ENCODE measurements at places on chromosomes 6 and 20. TPM values are rescaled to one million over a fixed set of nuclear protein-coding genes. Genes with fewer than 3 reads are reported as not detected.

- H3K36me3 ChIP-seq, result peaks cover 7% of the 10 kb centered on the region
- no peak for DNase-seq
- no peaks in the 10 kb centered on the region for H3K4me1 ChIP-seq
- no peak overlapping the region for H3K27ac ChIP-seq
- no peak overlapping the region for H3K4me3 ChIP-seq
- H3K27me3 ChIP-seq, result peaks cover 4% of the 10 kb centered on the region
Measured at GRCh38 chr6:167677422-167677789, 149.3 kb upstream of the AFDN start.

GRCh38 chr6:38599261-38599660 lies 40.5 kb downstream of the BTBD9 start:
- no peak overlapping the region for H3K4me3 ChIP-seq
- no peaks in the 10 kb centered on the region for H3K27me3 ChIP-seq
- no peaks in the 10 kb centered on the region for H3K36me3 ChIP-seq
- DNase-seq, result no peak

GRCh38 chr20:49542514-49542991 lies 25.4 kb downstream of the PTGIS start:
- no peak overlapping the region for H3K27ac ChIP-seq
- no peaks in the 10 kb centered on the region for H3K4me1 ChIP-seq
- no peaks in the 10 kb centered on the region for H3K36me3 ChIP-seq
- no peak for DNase-seq
- peaks cover 20% of the 10 kb centered on the region for H3K27me3 ChIP-seq

DNA sequence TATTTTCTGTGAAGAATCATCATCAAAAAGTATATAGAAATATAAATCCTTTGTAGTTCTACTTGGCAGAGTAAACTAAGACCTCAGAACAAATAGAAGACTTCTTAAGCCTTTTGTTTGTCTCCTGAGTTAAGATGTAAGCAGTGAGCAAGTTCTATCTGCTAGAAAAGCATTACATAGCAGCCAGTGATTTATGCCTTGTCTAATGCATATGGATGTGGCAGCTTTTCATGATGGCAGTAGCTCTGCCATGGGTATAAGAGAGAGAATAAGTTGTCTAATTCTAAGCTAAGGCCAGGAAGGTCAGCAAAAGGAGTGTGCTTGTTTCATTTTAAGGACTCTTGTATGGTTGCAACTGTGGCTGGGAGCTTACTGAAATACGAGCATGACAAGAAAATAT lies 920.2 kb downstream of the GRIK2 start:
- no peak for DNase-seq
- no peaks in the 10 kb centered on the region for H3K36me3 ChIP-seq

DNA sequence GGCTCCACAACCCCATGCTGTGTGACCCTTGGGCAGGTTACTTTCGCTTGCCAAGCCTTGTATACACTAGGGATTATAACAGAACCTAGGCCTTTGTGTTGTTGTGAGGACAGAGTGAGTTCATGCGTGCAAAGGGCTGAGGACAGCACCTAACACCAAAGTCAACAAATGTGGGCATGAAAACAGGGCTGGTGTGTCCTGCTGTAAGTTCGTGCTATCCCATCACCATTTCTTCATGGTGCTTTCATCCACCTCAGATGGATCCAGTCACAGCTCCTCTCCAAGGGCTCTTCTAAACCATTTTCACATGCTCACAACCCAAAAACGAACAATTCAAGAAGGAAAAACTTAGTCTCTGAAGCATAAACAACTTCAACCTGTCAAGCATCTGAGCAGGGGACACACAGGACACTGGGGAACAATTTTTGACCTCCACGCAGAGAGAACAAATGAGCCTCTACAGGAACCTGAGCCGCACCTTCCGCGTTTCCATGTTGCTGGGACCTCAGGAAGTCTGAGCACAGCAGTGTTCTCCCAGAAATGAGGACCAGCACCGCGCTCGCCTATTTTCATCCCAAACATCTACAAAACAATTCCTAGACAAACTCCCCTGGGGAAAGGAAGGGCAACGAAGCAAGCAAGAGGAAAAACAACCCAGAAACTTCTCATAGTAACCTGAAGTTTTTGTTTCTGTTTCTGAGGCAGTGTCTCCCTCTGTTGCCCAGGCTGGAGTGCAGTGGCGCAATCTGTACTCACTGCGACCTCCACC lies 3.1 kb downstream of the LRP11 start:
- H3K27ac ChIP-seq, result peak overlapping the region; percentile 71
- no peak for DNase-seq
- no peaks in the 10 kb centered on the region for H3K27me3 ChIP-seq
- H3K4me3 ChIP-seq, result peak overlapping the region; percentile 3
- no peaks in the 10 kb centered on the region for H3K36me3 ChIP-seq

DNA sequence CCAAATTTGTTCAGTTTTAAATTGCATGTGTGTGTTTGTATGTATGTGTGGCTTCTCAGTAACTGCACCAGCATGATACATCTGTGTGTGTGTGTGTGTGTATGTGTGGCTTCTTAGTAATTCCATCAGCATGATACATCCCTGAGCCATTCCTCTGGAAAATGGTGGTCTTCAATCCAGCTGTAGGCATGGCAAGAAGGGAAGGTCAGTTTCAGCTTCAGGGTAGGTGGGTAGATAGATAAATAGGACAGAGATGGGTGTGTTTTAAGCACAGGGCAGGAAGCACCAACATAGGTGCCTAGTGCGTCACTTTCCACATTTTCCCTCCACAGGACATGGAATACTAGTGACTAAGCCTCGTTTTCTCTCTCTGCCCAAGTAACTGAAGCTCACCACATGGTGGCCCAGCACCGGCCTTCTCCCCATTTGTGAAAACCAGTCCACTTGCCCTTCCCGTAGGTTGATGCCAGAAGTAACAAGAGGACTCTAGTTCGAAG lies 82.9 kb downstream of the RPP40 start:
- H3K4me1 ChIP-seq, result peaks cover 13% of the 10 kb centered on the region
- no peak overlapping the region for H3K4me3 ChIP-seq
- no peaks in the 10 kb centered on the region for H3K36me3 ChIP-seq
- no peak for DNase-seq

DNA sequence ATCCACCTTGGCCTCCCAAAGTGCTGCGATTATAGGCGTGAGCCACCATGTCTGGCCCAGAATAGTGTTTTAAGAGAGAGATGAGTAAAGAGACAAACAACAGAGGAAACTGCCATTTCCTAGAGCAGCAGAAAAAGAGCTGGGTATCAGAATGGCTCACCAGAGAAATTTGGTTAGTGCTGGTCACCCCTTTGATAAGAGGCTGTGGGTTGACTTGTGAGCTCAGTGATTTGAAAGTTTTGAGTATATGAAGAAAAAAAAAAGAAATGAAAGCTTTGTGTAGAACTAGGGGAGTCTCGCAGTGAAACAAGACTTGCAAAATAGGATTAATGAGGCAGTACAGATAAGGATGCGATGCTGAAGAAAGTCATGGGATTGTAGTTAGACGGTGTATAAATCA lies 29.6 kb downstream of the MGME1 start:
- H3K36me3 ChIP-seq, result no peaks in the 10 kb centered on the region
- DNase-seq, result no peak
- H3K27me3 ChIP-seq, result peaks cover 2% of the 10 kb centered on the region

- peaks cover 2% of the 10 kb centered on the region for H3K27me3 ChIP-seq
- peaks cover 43% of the 10 kb centered on the region for H3K4me1 ChIP-seq
- H3K27ac ChIP-seq, result no peak overlapping the region
- H3K4me3 ChIP-seq, result no peak overlapping the region
- no peaks in the 10 kb centered on the region for H3K36me3 ChIP-seq
Measured at GRCh38 chr20:23161968-23162696, 76.0 kb upstream of the CD93 start.

GRCh38 chr6:125165256-125165655 lies 11.7 kb downstream of the TPD52L1 start:
- H3K27me3 ChIP-seq, result peaks cover 1% of the 10 kb centered on the region
- no peak overlapping the region for H3K4me3 ChIP-seq
- no peak overlapping the region for H3K27ac ChIP-seq
- peak; percentile 3 for DNase-seq
- H3K36me3 ChIP-seq, result no peaks in the 10 kb centered on the region

- H3K36me3 ChIP-seq, result no peaks in the 10 kb centered on the region
- peaks cover 50% of the 10 kb centered on the region for H3K4me1 ChIP-seq
- H3K27ac ChIP-seq, result peak overlapping the region; percentile 62
- peaks cover 22% of the 10 kb centered on the region for H3K27me3 ChIP-seq
Measured at GRCh38 chr6:106511288-106512047, 117.8 kb downstream of the RTN4IP1 start.

- DNase-seq, result no peak
- H3K4me3 ChIP-seq, result peak overlapping the region; percentile 89
- peak overlapping the region; percentile 65 for H3K27ac ChIP-seq
Measured at GRCh38 chr6:31896856-31897611, 464 bp downstream of the EHMT2 start.

- peaks cover 3% of the 10 kb centered on the region for H3K36me3 ChIP-seq
- H3K27ac ChIP-seq, result no peak overlapping the region
- no peak overlapping the region for H3K4me3 ChIP-seq
- H3K4me1 ChIP-seq, result no peaks in the 10 kb centered on the region
Measured at GRCh38 chr6:16148498-16148897, 19.6 kb downstream of the MYLIP start.

- H3K4me1 ChIP-seq, result peaks cover 41% of the 10 kb centered on the region
- peak overlapping the region; percentile 15 for H3K4me3 ChIP-seq
- H3K36me3 ChIP-seq, result no peaks in the 10 kb centered on the region
- DNase-seq, result peak; percentile 76
- peak overlapping the region; percentile 65 for H3K27ac ChIP-seq
- H3K27me3 ChIP-seq, result peaks cover 17% of the 10 kb centered on the region
Measured at GRCh38 chr20:4820806-4821518, 99.3 kb downstream of the PRND start.

DNA sequence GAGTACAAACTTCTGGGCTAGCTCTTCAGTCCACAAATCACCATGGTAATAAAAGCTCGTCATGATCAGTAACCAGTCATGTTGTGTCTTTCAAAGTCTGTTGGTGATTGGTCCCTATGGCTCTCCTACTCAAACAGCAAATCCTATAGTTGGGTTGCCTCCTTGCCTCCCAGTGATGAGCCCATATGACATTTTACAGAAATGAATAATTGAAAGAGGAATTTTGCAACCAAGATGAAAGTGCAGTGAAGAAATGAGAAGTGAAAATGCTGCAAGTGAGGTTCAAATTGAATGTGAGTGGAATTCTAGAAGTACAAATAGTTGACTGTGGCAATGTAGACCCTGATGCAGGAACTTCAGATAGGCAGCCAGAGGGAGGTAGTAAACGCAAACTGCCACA lies 5.1 kb upstream of the SIRPD start:
- DNase-seq, result no peak
- H3K27ac ChIP-seq, result no peak overlapping the region
- H3K4me1 ChIP-seq, result peaks cover 15% of the 10 kb centered on the region
- H3K36me3 ChIP-seq, result peaks cover 17% of the 10 kb centered on the region
- H3K4me3 ChIP-seq, result no peak overlapping the region

DNA sequence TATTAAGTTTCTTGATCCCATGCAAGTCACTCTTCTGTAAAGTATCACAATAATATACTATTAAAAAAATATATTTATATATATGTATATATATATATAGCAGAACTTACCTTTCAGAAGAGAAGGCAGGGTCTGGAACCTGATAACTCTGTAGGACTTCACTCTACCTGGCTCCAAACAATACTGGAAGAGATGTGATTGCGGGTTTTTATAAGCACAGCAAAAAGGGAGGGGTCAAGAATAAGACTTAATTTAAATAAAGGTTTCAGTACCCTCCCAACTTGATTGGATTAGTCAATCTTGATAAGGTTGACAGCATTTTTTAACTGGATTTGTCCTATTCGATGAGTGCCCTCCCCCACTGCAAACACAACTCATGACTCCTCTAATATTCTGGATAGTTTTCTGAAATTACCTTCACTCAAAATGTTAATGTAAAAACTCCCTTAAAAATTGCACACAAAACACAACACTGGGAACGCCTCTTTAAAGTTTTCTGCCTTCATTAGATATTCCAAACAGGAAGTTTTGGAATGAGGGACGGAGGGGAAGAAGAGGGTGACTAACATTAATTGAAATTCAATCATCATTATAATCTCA lies 4.0 kb upstream of the ZNF217 start:
- H3K4me3 ChIP-seq, result no peak overlapping the region
- peaks cover 45% of the 10 kb centered on the region for H3K4me1 ChIP-seq
- H3K36me3 ChIP-seq, result no peaks in the 10 kb centered on the region
- no peak overlapping the region for H3K27ac ChIP-seq
- no peak for DNase-seq

- H3K36me3 ChIP-seq, result no peaks in the 10 kb centered on the region
- H3K4me1 ChIP-seq, result peaks cover 6% of the 10 kb centered on the region
- H3K27me3 ChIP-seq, result peaks cover 29% of the 10 kb centered on the region
- no peak overlapping the region for H3K4me3 ChIP-seq
- H3K27ac ChIP-seq, result no peak overlapping the region
- DNase-seq, result no peak
Measured at GRCh38 chr6:43865932-43866645, 96.1 kb downstream of the VEGFA start.

DNA sequence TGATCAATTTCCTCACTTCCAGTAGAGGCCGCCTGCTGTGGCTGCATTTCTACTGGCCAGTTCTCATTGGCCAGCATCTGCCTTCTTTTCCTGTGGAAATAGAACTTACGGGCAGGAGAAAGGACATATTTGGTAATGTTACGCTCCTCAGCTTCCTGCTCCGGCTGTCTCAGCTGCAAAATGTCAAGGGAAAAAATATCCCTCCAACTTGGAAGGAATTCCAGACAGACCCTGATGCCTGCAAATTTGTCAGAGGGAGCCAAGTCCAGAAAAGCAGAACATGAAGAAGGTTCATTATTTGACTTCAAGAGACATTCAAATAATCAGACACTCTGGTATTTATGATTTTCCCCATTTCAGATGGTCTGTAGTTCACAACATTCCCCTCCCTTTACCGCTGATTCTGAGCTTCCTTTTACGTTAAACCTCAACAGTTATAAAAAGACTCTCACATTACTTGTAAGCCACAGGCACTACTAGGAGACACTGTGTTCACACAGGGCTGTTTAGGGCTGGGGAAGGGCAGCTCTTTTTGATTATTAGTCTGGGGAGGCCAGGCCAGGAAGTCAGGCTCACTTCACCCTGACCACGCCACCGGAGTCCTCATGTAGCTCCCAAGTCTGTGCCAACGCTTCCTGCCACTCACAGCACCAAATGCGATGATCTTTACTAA lies 179.6 kb upstream of the CCN2 start:
- no peaks in the 10 kb centered on the region for H3K27me3 ChIP-seq
- peak overlapping the region; percentile 73 for H3K4me3 ChIP-seq
- peaks cover 45% of the 10 kb centered on the region for H3K4me1 ChIP-seq
- DNase-seq, result no peak

CEP43 gene
- total RNA-seq, result 22.8 TPM

SLC35D3 gene
- not detected for total RNA-seq

WASF1 gene
- total RNA-seq, result 11.8 TPM

SLC17A1 gene
- not detected for total RNA-seq

HLA-DRB1 gene
- not detected for total RNA-seq

PHACTR1 gene
- 3.7 TPM for total RNA-seq

DEFB110 gene
- not detected for total RNA-seq

SYTL3 gene
- 5.1 TPM for total RNA-seq

SYNDIG1 gene
- total RNA-seq, result not detected

SAMD3 gene
- 2.2 TPM for total RNA-seq

ATP5F1E gene
- 91.4 TPM for total RNA-seq

FRS3 gene
- 3.4 TPM for total RNA-seq

CASS4 gene
- total RNA-seq, result 0.36 TPM
